ENCODE measurements at places on chromosomes 7 and 10.

GRCh38 chr10:114654822-114655575 is 3.1 kb downstream of the ABLIM1 start:
- DNase-seq = no peak

- DNase-seq = no peak
These were observed 36.7 kb downstream of the LUC7L2 start for GRCh38 chr7:139396323-139396951.

GRCh38 chr7:91181949-91182348 is 82.3 kb upstream of the FZD1 start:
- no peak for DNase-seq

DNA sequence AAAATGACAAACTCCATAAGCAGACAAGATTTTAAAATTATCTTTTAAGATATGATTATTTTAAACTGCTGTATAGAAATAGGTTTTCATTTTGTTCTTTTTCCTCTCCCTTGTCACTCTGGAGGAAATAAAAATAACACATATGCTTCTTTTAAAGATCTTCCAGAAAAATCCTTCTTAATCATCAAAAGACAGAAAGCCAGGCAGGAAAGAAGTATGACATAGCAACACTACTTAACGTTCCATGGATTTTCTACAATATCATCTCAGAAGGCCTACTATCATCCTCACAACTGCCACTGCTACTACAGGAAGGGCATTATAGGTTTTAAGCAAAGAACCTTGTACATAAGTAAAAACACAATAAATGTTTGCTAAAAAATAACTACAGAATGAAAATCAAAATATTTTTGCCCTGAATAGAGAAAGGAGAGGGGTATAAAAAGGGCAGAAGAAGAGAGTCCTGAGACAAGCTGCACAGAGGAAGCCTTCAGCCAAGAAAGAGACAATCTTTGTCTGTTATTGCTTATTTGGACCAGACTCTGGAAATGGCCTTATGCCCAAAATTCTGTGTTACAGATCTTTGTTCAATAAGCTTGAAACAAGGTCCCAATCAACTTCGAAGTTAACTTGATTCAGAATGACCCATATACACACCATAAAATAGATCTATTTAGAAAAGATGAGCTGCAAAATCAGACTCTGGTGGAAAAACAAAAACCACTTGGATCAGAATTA is 67.8 kb downstream of the ABI1 start:
- DNase-seq = no peak

DNA sequence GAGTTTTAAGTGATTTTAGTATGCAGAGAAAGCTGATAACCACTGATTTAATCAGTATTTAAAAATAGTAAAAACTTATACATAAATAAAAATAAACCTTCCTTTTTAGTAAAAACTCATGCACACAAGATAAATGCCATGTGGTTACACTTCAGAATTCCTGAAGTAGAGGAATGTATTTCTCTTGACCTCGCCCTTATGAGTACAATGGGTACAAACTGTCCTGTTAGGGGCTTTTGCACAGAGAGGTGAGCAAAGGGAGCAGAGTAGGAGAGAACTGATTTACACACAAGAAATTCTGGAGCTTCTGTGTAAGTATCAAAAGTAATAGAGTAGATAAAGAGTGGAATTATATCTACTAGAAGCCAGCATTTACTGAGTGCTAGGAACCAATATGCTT is 279.6 kb downstream of the PPP1R3A start:
- no peak for DNase-seq

DNA sequence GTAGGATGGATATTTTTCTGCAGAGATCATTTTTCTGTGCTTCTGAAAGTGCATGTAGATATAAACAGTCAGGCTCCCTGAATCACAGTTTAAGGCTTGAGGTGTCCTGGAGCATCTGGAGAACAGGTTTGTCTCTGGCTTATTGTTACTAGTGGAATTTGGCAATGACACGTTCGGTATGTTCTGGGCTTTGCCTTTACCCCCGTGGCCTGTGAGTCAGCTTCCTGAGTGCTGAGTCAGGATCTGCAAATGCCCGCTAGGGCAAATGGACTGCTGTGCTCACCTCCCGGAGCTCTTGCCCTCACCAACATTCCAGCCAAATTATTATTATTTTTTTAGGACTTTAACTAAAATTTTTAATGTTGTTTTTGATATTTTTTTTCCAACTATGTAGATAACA is 192.5 kb upstream of the PRSS1 start:
- DNase-seq = peak; percentile 99

- DNase-seq = no peak
These were observed 22.3 kb downstream of the MAP3K8 start for GRCh38 chr10:30456266-30456665.

GRCh38 chr10:3976171-3976570 is 191.2 kb upstream of the KLF6 start:
- DNase-seq = no peak

- no peak for DNase-seq
These were observed 207.9 kb downstream of the PLXNA4 start for GRCh38 chr7:132368246-132368900.

DNA sequence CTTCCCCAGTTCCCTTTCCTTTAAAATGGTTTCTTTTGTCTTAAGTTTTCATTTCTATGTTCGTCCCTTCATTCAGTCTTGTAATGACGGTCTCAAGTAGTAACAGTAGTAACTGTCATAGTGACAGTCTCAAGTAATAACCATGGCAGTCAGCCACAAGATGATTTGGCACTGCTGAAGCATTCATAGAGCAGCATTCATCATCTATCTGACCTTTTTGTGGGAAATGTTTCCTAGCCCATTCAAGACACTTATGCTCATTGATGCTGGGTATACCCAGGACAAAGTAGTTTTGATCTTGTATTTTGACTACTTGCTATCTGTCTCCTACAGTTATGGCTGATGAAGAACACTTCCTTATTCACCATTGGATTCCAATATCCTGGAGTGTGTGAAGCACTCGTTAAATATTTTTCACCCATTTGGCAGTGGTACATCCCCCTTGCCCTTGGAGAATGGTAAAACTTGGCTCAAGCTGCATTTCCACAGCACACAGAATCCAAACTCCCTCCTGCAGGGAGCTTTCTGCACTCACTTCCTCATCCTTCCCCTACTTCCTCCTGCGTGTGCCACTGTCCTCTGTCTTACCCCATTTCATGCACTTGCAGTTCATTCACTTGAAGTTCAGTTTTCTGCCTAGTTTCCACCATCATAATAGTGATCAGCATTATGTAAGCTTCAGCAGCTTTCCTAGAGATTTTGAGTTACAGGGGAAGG is 19.0 kb downstream of the GIMAP4 start:
- no peak for DNase-seq

DNA sequence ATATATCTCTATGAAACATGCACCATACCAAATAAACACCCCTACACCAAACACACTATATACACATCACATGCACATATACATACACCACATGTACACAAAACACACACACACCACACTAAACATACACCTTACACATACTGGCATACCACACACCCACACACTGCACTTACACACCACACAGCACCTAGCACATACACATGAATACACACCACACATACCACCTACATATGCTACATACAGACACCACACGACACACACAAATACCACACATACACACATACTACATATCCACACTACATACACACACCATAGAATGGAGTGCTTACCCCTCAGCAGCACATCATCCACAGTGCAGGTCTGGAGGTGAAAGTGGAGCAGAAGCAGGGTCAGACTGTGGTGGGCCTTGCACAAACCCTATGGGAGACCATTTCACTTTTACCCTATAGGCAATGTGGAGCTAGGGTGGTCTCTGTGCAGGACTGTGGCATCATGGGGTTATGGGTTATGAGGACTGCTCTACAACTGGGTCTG is 64.6 kb downstream of the WDFY4 start:
- DNase-seq = no peak

DNA sequence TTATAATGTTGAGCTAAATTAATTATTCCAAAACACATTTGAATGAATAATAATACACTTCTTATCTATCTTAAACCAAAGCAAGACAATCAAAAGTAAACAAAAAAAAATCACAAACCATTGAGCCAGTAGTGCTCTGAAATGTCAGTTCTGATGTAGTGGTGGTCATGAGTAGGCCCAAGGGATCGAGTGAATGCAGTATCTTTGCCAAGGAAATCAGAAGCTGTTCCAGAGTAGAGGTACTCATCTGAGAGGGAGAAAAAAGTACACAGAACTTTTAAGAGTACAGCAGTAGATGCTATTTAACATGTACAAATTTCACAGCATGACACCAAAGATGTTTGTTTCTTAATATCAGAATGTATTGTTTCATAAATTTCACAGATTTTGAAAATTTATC is 121.5 kb downstream of the SEMA3D start:
- no peak for DNase-seq

DNA sequence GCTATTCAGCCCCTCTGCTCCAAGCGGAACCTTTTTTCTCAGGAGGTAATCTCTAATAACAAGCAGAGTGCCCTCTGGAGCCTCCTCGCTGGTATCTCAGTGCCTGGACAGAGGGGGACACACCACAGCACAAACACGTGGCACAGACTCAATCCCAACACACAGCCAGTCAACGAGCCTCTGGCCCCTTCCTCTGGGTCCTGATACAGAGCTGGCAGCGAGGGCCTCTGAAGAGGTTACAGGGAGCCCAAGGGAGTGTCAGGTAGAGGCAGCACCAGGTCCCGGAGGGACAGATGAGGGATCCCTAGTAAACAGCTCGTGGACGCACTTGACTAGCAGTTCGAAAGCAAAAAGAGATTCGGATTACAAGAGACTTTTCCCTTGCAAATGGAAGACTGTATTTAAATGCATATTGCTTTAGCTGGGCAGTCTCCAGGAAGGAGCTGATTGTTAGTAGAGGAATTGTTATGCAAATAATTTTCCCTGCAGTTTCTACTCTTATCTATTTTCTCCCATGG is 14.1 kb downstream of the CXCL12 start:
- no peak for DNase-seq

- DNase-seq = no peak
These were observed 205.9 kb upstream of the SEMA3D start for GRCh38 chr7:85392789-85393188.

GRCh38 chr7:108086546-108086945 is 43.6 kb downstream of the LAMB4 start:
- peak; percentile 33 for DNase-seq

DNA sequence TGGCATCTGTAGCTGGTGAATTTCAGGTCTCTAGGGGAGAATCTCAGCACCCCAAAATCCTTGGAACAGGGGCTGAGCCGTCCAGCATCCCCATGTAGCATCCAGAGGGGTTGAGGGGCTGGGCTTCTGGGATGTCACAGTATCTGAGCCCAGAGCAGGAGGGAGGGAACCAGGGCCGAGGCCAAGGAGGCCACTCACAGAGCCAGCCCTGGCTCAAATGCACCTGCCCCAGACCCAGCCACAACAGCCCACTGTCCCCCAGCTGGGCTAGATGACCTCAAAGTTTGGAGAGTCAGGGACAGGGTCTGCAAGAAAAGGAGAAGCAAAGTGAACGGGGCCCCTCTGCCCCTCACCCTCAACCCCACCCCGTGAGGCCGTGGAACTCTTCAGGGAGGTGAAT is 22.3 kb downstream of the VSIR start:
- DNase-seq = no peak

DNA sequence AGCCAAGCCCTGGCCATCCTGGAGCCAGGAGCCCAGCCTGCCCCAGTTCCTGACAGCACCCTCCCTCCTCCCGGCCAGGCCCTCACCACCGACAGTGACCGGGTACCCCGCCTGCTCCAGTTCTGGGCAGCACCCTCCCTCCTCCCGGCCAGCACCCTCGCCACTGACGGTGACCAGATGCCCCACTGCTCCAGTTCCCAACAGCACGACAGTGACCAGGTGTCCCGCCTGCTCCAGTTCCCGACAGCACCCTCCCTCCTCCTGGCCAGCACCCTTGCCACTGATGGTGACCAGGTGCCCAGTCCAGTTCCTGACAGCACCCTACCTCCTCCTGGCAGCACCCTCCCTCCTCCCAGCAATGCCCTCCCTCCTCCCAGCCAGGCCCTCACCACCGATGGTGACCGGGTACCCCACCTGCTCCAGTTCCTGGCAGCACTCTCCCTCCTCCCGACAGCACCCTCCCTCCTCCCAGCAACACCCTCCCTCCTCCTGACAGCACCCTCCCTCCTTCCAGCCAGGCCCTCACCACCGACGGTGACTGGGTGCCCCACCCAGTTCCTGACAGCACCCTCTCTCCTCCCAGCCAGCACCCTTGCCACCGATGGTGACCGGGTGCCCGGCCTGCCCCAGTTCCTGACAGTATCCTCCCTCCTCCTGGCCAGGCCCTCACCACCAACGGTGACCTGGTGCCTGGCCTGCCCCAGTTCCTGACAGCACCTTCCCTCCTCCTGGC is 40.3 kb downstream of the VIPR2 start:
- no peak for DNase-seq

DNA sequence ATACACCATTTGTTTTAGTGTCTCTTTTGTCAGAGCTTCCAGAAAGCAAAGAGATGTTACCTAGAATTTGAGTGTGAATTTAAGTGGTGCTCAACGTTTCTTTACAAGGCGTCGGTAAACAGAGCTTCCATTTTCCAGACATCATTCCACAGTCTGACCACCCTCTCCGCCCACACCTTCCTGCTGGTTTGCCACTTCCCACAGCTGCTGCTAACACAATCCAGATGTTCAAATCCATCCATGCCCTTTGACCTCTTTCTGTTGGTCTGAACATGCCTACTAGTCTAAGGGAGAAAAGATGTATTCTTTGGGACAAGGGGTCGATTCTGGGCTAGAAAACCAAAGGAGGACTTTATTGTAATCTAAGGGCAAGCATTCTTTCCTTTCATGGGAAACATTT is 86.1 kb downstream of the FAM107B start:
- peak; percentile 41 for DNase-seq

DNA sequence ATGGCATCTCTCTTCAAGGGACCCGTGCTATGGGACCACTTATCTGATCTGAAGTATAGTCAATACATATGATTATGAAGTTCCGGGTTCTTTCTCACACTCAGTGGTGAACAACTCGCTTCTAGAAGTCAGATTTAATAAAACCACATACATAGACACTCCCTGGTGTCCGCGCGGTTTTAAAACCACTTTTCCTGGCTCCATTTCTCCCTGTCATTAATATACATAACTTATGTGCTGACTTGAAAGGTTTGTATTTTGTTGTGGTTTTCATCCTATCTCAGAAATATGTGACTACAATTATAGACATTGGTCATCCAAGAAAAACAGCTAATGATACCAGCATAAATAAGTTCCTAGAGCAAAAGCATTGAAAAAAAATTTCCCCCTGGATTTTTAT is 34.0 kb downstream of the SVIL start:
- peak; percentile 32 for DNase-seq

GRCh38 chr10:43138757-43139241 is 554 bp downstream of the CSGALNACT2 start:
- no peak for DNase-seq

GRCh38 chr10:33037726-33038125 is 79.7 kb upstream of the ITGB1 start:
- DNase-seq = no peak

All from fibroblast of skin of left quadriceps (primary cell).